Activated CD4-positive, alpha-beta T cell treated with anti-CD3 and anti-CD28 coated beads, Interleukin-2, amount 50 U/mL, for 48 hours (primary cell): ENCODE measurements at places on chromosomes 16 and 17.

DNA sequence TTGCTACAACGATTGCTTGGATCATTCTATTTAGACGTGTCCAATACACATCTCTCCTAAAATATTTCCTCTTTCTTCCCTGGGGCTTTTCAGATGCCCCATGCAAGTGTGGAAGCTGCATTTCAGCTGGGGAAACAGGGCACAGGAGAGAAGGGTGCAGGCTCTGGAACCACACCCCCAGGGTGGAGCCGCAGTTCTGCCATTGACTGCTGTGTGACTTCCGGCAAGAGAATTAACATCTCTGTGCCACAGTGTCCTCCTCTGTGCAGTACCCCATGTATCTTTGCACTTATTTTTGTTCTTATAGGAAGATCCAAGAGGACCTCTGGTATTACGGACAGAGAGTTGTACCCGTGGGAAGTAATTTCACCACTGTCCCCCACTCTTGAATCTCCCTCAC lies 405.3 kb upstream of the EEF2KMT start:
- no peak for DNase-seq

DNA sequence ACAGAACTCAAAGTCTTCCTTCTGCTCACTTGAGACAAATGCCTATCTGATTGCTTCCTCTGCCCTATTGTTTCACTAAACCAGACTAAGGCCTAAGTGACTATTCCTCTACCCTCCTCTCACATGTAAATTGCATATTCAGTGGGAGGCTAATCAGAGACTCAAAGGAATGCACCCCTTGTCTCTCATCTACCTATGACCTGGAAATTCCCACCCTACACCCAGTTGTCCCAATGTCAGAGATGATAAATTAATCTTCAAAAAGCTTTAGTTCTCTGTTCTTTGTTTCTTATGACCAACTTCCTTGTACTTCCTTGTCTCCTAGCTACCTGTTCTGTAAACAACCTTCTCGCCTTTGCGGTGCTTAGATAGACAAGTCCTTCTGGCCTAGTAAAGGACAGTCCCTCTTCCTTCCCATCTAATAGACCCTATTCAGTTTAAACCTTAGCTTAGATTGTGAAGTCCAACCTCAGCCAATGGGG lies 76.0 kb downstream of the EMP2 start:
- DNase-seq: no peak

DNA sequence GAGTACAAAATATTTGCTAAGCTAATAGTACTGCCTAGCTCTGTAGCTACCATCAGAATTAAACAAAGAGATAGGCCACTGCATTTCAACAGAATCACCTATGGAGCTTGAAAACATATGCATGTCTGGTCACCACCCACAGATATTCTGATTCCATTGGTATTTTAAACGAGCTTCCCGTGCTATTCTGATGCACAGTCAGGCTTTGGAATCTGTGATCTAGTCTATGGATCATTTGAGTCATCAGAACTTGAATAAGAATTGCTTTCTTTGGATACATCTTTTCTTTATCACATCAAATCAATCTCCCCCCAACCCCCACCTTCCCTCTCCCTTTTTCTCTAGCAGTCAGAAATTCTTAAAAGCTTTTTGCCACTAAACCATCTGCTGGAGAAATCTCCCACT lies 124.7 kb downstream of the NPIPB5 start:
- no peak for DNase-seq

DNA sequence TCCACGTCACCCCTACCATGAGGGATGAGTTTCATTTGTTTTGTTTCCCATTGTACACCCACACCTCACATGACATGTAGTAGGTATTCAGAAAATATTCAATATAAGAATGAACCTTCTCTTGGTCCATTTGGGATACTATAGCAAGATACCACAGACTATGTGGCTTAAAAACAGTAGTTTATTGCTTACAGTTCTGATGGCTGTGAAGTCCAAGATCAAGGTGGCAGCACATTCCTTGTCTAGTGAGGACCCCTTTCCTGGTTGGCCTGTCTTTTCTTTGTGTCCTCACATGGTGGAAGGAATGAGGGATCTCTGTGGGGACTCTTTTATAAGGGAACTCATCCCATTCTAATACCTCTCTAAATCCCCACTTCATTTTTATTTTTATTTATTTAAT lies 36.2 kb upstream of the CRYM start:
- DNase-seq: no peak

- DNase-seq: no peak
These were observed 11.0 kb downstream of the ALDH3A2 start for GRCh38 chr17:19659366-19660177.

DNA sequence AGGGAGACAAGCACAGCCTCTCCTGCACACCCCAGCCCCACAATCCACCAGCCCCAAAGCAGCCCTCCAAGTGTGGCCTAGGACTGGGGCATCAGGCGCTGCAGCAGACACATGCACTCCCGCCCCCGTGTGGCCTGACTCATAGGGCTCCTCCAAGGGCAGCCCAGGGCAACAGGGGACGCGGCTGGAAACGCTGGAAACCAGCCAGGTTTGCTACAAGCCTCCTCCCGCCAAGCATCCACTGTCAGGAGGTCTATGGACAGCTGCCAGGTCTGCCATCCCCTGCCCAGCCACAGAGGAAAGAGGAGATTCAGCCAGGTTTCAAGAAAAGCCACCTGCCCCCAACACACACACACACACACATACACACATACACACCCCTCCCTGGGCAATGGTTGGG lies 25.8 kb downstream of the SRCIN1 start:
- DNase-seq: peak; percentile 24

DNA sequence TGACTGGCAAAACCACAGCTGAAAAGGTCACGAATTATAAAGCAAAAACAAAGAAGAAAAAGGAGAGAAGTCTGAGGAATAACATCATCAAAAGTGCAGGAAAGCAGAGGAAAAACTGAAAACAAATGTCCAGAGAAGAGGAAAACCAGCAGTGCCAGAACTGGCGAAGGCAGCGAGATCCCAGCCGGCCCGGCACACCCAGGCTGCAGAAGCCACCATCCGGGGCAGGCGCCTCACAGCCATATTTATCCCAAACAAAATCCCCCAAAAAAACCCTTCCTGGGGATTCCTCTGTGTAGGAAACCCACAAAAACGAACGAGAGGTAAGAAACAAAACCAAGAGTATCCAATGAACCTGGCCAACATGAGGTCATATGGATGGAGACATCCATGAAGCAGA lies 10.6 kb downstream of the ZCCHC14 start:
- DNase-seq: no peak

- no peak for DNase-seq
These were observed 112.2 kb downstream of the CMIP start for GRCh38 chr16:81556715-81557284.

DNA sequence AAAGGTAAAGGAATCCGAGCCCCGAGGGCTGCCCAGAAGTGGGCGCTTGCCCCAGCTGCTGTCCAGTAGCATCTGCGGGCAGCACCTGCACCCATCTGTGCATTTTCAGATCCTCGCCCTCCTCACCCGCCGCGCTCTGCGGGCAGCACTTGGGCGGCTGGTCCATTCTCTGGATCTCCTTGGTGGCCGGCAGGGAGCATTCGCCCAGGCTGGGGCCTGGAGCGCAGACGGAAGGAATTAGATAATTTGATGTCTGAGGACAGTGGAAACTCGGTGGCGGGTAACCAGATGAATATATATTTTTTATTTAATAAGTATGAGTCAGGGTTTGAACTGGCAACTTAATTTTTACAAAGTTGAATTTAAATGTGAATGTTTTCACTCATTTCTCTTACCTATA lies 88.5 kb downstream of the NPIPB11 start:
- no peak for DNase-seq

GRCh38 chr16:46793841-46794240 lies 37.1 kb downstream of the C16orf87 start:
- no peak for DNase-seq

GRCh38 chr16:81535679-81536360 lies 91.2 kb downstream of the CMIP start:
- DNase-seq: no peak

DNA sequence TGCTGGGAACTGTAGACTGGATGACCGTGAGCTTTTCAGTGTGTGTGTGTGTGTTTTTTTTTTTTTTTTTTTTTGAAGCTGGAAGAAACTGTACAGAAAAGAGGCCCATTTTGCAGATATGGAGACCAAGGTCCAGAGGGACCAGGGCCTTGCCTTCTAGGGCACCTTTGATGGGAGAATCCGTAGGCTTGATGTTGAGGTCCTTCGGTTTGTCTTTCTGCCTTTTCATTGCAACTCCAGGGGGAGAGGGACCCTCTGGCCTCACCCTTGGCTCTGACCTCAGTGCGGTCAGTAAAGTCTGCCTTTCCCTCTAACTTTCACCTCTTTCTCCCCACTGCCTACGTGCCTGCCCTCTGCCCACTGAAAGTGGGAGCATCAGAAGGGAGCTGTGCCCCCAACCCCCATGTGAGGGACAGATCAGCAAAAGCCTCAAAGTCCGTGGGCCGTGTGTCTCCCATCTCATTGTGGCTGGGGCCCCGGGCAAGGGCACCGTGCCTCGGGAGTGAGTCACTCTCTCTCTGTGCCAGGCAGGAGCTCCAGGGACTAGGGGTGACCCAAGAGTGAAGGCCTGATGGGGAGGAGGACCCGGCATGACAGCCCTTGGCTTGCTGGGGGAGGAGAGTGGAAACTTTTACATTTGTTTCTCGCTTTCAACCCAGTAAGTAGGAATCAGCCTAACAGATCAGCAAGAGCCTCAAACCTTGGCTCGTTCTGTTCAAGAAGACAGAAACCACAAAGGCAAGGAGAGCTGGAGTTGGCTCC lies 123.6 kb downstream of the CMIP start:
- DNase-seq: peak; percentile 78

DNA sequence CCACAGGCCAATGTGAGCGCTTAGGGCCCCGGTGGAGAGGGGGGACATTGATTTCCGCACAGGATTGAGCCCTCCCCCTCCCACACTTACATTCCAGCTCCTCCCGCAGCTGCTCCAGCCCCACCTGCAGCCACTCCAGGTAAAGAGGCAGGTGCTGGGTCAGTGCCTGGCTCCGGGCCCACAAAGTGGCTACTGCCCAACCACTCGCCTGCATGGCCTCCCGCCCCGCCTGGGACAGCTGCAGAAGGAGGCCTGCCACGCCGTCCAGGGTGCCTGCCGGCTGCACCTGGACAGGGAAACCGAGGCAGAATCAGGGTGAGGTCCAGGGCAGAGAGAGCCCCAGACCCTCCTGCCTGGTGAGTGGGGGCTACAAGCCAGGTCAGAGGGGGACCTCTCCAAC lies 46.3 kb downstream of the RMI2 start:
- DNase-seq: no peak

DNA sequence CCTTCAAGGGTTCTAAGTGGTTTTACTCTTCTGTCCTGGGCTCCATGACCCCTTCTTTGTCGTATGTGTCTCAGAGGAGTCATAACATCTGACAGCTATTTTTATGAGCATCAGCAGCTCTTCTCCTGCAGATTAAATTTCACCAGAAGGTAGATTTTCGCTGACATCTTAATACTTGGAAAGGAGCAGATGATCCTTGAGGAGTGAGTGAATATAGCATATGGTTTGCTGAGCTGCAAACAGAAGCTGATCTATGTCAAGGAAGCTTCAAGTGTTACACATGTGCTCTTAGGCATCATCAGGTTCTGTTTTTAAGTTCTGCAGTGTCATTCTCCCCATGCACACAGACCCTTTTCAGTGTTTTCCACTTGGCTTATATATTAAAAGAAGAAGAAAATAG lies 49.2 kb upstream of the MYH2 start:
- no peak for DNase-seq

- DNase-seq: peak; percentile 83
These were observed 98.9 kb downstream of the AATF start for GRCh38 chr17:37047631-37048104.

GRCh38 chr17:528253-528652 lies 175.6 kb upstream of the RPH3AL start:
- DNase-seq: no peak

GRCh38 chr17:7312432-7313087 lies 2.6 kb downstream of the GPS2 start:
- no peak for DNase-seq
